ENCODE measurements at places on chromosomes 5 and 9.

DNA sequence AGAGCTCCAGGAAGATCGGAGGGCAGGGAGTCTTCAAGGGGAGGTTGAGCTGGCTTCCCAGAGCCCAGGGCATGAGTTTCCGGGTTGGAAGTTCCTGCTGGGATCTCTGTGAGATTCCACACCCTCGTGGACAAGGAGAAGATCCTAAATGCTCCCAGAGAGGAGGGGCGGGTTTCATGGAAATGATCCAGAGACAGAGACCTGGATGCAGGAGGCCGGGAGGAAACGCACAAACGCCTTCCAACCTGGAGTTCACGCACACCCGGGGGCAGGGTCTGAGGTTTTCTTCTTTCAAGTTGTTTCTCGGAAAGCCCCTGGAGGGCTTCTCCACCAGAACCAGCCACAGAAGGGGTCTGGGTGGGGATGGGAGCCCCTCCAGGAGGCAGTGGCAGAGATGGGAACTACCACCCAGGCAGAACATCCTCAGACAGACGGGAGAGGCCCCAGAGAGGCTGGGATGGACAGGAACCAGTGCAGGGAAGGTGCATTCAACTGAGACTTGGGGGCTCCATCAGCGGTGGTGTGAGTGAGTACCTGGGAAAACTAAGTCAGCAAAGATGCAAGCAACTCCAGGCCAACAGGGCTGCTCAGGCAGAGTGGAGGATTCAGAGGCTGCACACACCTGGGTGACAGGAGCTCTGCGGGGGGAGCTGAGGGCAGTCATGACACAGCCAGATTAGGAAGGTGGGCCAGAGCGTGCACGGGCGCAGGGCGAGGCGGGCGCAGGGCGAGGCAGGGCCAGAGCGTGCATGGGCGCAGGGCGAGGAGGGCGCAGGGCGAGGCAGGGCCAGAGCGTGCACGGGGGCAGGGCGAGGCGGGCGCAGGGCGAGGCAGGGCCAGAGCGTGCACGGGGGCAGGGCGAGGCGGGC, 52.1 kb upstream of the EXOC3 start:
- no peak overlapping the region for H3K27ac ChIP-seq
- peak; percentile 11 for DNase-seq
- H3K4me3 ChIP-seq, result no peak overlapping the region
- no peaks in the 10 kb centered on the region for H3K27me3 ChIP-seq

GRCh38 chr9:35660966-35661415, 2.9 kb downstream of the CCDC107 start:
- DNase-seq, result peak; percentile 57
- no peaks in the 10 kb centered on the region for H3K27me3 ChIP-seq
- no peaks in the 10 kb centered on the region for H3K36me3 ChIP-seq
- H3K4me1 ChIP-seq, result no peaks in the 10 kb centered on the region
- H3K27ac ChIP-seq, result peak overlapping the region; percentile 81

DNA sequence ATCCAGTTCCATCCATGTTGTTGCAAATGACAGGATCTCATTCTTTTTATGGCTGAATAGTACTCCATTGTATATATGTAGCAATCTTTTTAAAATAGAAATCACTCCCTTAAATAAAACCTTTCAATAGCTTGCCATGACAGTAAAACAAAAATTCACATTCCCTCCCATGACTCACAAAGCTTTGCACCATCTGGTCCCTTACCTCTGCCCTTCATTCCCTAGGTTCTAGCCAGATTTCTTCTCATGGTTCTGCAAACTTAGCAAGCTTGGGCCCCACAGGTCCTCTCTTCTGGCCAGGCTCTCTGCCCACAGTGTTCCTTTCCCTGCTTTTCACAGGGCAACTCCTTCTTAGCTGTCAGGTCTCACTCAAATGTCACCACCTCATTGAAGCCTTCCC, 4.3 kb upstream of the SPOCK1 start:
- no peaks in the 10 kb centered on the region for H3K36me3 ChIP-seq
- no peak overlapping the region for H3K27ac ChIP-seq
- H3K4me1 ChIP-seq, result no peaks in the 10 kb centered on the region
- no peak overlapping the region for H3K4me3 ChIP-seq
- H3K27me3 ChIP-seq, result no peaks in the 10 kb centered on the region
- no peak for DNase-seq

GRCh38 chr5:102850503-102850902, 95.4 kb downstream of the PAM start:
- no peak for DNase-seq
- H3K27me3 ChIP-seq, result no peaks in the 10 kb centered on the region
- no peak overlapping the region for H3K27ac ChIP-seq
- H3K36me3 ChIP-seq, result no peaks in the 10 kb centered on the region

DNA sequence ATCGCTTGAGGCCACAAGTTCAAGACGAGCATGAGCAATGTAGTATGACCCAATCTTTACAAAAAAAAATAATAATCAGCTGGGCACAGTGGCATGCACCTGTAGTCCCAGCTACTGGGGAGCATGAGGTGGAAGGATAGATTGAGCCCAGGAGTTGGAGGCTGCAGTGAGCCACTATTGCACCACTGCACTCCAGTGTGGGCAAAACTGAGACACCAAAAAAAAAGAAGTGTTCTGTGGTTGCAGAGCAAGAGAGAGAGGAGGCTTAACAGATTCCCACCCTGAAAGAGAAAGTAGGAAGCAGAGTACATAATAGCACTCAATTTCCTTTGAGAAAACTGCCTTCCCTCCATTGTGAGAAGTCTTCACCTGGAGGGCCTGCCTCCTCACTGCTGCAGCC, 52.6 kb downstream of the ALDH7A1 start:
- no peak overlapping the region for H3K4me3 ChIP-seq
- peak overlapping the region; percentile 38 for H3K27ac ChIP-seq
- H3K36me3 ChIP-seq, result no peaks in the 10 kb centered on the region
- H3K27me3 ChIP-seq, result no peaks in the 10 kb centered on the region
- no peak for DNase-seq

- H3K4me1 ChIP-seq, result no peaks in the 10 kb centered on the region
- peak within 1 kb of the TSS; percentile 21 for H3K4me3 ChIP-seq
- DNase-seq, result no peak
- no peak within 1 kb of the TSS for H3K27ac ChIP-seq
- no peaks in the 10 kb centered on the region for H3K27me3 ChIP-seq
- H3K36me3 ChIP-seq, result no peaks in the 10 kb centered on the region
Observed at GRCh38 chr5:141172381-141173204, at the start of gene PCDHB7. Gene PCDHB7, plus strand, starts transcription at chr5:141172644. Its CDS starts 192 bp downstream, at chr5:141172836.

DNA sequence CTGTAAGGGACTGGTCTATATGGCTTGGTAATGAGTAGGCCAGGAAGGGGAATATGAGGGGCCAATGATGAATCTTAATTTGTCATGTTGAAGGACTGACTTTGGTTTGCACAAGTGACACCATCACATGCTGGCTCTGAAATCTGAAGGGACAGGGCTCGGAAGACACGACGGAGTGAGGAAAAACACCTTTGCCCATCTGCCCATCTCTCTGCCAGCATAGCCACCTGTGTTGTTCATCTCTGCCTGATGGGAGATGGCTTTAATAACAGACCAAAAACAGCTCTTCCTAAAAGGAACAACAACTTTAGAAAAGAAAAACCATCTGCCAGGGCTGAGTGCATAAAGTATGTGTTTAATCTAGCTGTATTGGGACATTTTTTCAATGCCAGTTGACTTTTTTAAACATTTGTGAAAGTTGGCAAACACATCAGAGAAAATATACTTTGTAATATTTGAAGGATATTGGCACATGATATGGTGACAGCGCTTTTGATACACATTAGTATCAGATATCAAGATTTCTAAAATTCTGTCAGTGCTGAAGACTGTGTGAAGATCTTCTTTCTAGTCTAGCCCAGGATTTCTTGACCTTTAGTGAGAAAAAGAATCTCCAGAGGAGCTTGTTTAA, 27.1 kb downstream of the ABLIM3 start:
- H3K4me3 ChIP-seq, result no peak overlapping the region
- H3K27me3 ChIP-seq, result no peaks in the 10 kb centered on the region
- H3K4me1 ChIP-seq, result no peaks in the 10 kb centered on the region
- DNase-seq, result no peak
- no peak overlapping the region for H3K27ac ChIP-seq

GRCh38 chr9:128371630-128372117, 500 bp downstream of the URM1 start:
- peaks cover 8% of the 10 kb centered on the region for H3K4me1 ChIP-seq
- peak overlapping the region; percentile 58 for H3K4me3 ChIP-seq
- no peak for DNase-seq
- H3K27me3 ChIP-seq, result no peaks in the 10 kb centered on the region
- peak overlapping the region; percentile 95 for H3K27ac ChIP-seq

DNA sequence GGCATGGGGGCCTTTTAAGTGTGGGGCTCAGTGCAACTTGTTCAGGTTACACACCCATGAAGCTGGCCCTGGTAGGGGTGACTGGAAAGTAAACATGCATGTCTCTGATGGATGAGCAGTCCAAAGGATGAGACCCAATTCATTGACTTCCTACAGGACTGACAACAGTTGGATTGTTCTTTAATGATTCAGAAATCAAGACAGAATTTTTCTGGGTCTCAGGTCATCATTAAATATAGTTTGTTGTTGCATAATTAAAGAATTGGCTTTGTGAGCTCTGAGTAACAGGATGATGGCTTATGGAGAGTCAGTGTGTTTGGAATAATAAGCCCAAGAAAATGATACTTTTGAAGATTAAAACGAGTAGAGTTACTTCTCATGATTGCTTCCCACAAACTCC, 604.2 kb upstream of the CLINT1 start:
- peak overlapping the region; percentile 12 for H3K27ac ChIP-seq
- no peaks in the 10 kb centered on the region for H3K4me1 ChIP-seq
- no peak for DNase-seq
- H3K4me3 ChIP-seq, result no peak overlapping the region
- no peaks in the 10 kb centered on the region for H3K27me3 ChIP-seq

DNA sequence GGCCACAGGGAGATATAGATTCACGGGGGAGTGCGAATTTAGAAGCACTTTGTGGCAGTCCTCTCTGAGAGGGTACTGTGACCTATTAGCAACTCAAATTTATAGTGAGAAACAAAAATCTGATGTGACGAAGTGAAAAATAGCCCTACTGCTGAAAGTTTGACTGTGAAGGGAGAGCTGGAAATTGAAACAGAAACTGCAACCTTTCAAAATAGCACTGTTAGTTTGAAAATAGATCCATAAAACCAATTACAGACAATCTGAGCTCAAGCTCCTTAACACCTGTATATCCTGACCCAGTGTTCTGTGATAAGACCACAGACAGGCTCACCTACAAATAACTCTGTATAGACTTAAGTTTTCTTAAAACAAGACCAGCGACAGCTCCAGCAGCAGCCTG, 420.1 kb downstream of the IRX1 start:
- H3K36me3 ChIP-seq, result no peaks in the 10 kb centered on the region
- H3K27me3 ChIP-seq, result no peaks in the 10 kb centered on the region
- H3K4me1 ChIP-seq, result no peaks in the 10 kb centered on the region

- DNase-seq, result no peak
- peak overlapping the region; percentile 75 for H3K27ac ChIP-seq
- no peaks in the 10 kb centered on the region for H3K4me1 ChIP-seq
- H3K36me3 ChIP-seq, result no peaks in the 10 kb centered on the region
- no peaks in the 10 kb centered on the region for H3K27me3 ChIP-seq
Observed at GRCh38 chr5:151060742-151061141, 20.1 kb downstream of the TNIP1 start.

- H3K4me3 ChIP-seq, result no peak overlapping the region
- no peak for DNase-seq
- H3K36me3 ChIP-seq, result no peaks in the 10 kb centered on the region
- no peaks in the 10 kb centered on the region for H3K27me3 ChIP-seq
Observed at GRCh38 chr5:39414426-39414825, 10.4 kb downstream of the DAB2 start.

- no peaks in the 10 kb centered on the region for H3K4me1 ChIP-seq
- no peak overlapping the region for H3K27ac ChIP-seq
- H3K4me3 ChIP-seq, result no peak overlapping the region
- no peak for DNase-seq
- no peaks in the 10 kb centered on the region for H3K27me3 ChIP-seq
Observed at GRCh38 chr9:110837401-110838005, 168.9 kb downstream of the MUSK start.

GRCh38 chr9:134377976-134378375, 51.7 kb downstream of the RXRA start:
- no peaks in the 10 kb centered on the region for H3K27me3 ChIP-seq
- H3K36me3 ChIP-seq, result no peaks in the 10 kb centered on the region
- DNase-seq, result peak; percentile 61

DNA sequence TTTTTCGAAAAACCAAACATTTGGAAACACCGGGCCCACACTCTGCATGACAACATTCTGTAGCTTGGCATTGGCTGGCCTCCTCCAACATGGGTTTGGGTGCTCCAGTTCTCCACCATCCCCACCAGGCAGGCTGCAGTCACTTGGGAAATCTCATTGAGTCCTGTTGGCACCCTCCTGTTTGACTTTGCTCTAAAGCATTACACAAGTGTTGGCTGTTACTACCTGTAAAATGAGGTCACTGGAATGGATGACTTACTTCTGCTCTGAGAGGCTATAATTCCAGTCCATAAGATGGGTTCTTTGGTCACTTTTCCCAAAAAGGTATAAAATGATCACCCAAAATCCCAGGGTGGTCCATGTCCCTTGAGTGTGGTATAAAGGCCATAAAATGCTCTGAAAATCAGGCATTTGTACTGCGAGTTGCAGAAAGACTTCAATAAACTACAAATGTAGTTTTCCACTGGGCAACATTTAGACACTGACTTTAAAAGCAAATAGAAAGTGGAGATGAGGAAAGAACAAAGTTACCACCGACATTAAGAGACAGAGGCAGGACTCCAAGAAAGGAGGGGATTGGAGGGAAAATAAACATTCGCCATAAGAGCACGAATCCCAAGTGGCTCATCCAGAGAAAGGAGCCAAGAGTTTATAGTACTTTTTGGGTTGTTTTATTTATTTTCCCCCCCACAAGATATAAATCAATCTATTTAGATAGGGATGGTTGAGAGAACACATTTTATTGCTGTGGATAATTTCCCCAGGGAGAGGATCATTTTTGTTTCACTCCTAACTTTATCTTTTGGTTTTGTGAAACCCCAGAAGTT, 295.1 kb downstream of the TLE1 start:
- H3K36me3 ChIP-seq, result no peaks in the 10 kb centered on the region
- H3K4me1 ChIP-seq, result peaks cover 5% of the 10 kb centered on the region
- peak overlapping the region; percentile 11 for H3K27ac ChIP-seq
- no peak overlapping the region for H3K4me3 ChIP-seq
- DNase-seq, result no peak
- no peaks in the 10 kb centered on the region for H3K27me3 ChIP-seq

DNA sequence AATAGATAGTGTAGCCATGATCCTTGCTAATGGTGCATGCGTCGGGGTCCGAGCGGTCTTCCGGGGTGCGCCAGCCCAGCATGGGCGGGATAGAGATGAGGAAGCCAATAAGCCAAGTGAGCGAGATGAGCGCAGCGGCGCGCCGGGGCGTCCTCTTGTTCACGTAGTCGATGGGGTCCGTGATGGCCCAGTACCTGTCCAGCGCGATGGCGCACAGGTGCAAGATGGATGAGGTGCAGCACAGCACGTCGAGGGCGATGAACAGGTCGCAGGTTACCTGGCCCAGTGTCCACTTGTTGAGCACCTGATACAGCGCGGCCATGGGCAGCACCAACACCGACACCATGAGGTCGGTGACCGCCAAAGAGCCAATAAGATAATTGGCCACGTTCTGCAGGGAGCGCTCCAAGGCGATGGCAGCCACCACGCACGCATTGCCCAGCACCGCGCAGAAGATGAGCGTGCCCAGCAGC, 1.1 kb downstream of the HTR1A start:
- no peak for DNase-seq
- H3K27ac ChIP-seq, result no peak overlapping the region
- no peaks in the 10 kb centered on the region for H3K36me3 ChIP-seq
- no peak overlapping the region for H3K4me3 ChIP-seq
- peaks cover 46% of the 10 kb centered on the region for H3K27me3 ChIP-seq
- H3K4me1 ChIP-seq, result no peaks in the 10 kb centered on the region

- H3K27ac ChIP-seq, result no peak overlapping the region
- H3K36me3 ChIP-seq, result peaks cover 3% of the 10 kb centered on the region
- H3K27me3 ChIP-seq, result no peaks in the 10 kb centered on the region
- DNase-seq, result no peak
Observed at GRCh38 chr5:148343603-148344487, 8.5 kb downstream of the SPINK9 start.
